ENCODE measurements at places on chromosomes 2 and 18. TPM values are rescaled to one million over a fixed set of nuclear protein-coding genes. Genes with fewer than 3 reads are reported as not detected.
A peak's percentile ranks its signal among the peaks of the same experiment; 100 is the strongest.

GRCh38 chr2:51866361-51866760, 834.4 kb upstream of the NRXN1 start:
- DNase-seq = no peak

- DNase-seq = no peak
These were observed 402.8 kb downstream of the TXNL1 start for GRCh38 chr18:56235481-56236013.

DNA sequence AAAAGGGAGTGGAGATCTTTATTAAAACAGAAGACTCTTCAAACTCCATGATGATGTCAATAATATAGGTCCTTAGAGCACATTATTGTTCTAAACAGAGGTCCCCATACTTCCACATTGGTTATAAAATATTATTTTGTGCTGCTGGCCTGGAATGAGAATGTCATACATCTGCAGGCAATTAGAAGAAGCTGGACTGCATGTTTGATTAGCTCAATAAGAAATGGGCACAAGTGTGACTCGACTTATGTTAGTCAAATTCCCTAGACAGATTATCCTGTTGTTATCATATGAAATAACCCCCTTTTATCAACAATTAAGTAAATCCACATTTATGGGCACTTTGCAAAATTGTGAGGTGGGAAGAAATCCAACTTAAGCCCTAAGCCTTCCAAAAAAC, 8.8 kb downstream of the EFEMP1 start:
- no peak for DNase-seq

DNA sequence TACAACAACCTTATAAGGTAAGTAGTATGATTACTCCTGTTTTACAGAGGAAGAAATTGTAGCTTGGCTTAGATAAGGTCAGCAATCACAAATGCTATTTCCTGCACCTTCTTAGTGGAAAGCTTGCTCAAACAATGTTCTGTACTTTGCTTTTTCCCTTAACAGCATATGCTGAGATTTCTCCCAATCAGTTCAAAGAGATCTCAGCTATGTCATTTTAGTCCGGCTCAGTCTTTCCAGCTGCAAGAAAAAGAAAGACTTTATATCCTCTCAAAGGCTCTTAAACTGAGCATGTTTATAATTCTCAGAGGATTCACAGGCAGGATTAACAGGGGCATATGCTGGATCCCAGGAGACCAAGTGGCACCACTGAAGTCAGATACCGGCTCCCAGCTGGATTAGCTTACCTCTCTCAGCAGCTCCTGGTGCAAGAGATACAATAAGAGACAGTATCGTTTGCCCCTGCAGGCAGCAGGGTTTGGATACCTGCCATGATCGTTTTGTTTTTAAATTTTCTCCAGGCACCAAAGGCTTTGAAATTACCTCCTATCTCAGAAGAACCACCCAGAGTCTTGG, 29.5 kb downstream of the KIAA2012 start:
- DNase-seq = no peak

- DNase-seq = no peak
These were observed 10.9 kb downstream of the TRIP12 start for GRCh38 chr2:229910832-229911412.

GRCh38 chr2:133734716-133735495, 166.6 kb upstream of the NCKAP5 start:
- DNase-seq = no peak

GRCh38 chr18:26655525-26656430, 107.4 kb upstream of the KCTD1 start:
- DNase-seq = peak; percentile 75

DNA sequence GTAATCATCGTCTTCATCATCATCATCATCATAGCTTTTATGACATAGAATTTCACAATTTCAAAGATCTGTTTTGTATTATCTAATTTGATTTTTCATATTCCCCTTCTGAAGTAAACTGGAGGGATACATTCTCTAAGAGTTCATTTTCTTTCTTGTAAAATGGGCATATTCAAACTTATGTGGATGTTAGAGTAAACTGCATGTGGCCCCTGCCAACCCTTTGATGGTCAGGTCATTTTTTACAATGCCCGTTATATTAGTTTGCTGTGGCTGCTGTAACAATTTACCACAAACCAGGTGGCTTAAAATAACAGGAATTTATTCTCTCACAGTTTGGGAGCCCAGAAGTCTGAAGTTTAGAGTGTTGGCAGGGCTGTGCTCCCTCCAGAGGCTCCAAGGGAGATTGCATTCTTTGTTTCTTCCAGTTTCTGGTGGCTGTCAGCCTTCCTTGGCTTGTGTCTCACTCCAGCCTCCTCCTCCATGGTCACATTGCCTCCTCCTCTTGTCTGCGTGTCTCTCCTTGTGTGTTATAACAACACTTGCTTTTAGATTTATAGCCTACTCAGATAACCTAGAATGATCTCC, 127.5 kb upstream of the MMADHC start:
- DNase-seq = no peak

DNA sequence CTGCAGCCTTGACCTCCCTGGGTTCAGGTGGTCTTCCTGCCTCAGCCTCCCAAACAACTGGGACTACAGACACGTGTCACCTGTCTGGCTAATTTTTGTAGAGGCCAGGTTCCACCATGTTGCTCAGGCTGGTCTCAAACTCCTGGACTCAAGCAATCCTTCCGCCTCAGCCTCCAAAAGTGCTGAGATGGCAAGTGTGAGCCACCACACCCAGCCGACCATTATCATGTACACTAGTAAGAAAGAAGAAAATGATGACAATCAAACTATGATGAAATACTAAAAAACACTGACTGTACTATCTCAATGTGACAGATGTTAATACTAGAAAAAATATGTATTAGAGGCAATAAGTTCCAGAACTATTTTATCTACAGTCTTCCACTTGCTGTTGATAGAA, 420.9 kb downstream of the TRIB2 start:
- no peak for DNase-seq

DNA sequence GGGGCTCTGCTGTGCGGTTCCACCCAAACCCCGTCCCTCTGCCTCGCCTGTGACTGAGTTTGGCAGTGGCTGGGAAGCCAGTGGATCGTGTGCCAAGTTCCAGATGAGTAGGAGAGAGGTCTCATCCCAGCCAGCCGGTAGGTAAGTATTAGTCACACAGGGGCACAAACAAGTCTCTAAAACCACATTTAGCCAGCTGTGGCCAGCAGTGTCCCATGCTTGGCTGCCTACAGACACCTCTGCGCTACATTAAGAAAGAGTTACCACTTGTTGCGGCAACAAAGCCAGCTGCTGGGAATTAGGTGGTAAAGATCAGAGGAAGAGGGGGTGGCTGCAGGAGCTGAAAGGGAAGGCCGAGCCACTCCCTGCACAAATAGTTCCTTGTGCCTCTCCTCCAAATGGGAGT, 81.2 kb downstream of the GATA6 start:
- DNase-seq = no peak

DNA sequence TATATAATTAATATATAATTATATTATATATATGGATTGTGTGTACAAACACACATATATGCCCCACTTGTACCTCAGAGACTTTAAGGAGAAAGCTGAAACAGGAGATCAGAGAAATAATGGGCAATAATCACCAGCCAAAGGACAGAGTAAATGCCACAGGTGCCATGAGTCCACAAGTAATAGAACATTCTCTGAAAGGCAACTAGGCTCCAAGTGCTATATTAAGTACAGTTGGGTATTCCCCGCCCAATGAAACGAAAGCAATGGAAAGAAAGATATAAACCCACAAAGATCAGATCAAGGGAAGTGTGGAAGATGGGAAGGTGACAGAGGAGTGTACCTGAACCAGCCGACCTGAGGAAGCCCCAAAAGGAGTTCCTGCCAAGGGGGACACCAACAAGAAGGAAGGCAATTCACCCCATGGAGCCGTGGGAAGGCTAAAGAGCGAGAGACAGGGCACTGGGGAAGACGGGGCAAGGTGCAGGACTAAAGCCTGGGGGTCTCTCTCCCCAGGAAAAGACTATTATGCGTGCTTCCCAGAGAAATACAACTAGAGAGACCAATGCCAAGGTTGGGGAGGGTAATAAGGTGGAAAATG, 19.0 kb downstream of the DYM start:
- DNase-seq = no peak

DNA sequence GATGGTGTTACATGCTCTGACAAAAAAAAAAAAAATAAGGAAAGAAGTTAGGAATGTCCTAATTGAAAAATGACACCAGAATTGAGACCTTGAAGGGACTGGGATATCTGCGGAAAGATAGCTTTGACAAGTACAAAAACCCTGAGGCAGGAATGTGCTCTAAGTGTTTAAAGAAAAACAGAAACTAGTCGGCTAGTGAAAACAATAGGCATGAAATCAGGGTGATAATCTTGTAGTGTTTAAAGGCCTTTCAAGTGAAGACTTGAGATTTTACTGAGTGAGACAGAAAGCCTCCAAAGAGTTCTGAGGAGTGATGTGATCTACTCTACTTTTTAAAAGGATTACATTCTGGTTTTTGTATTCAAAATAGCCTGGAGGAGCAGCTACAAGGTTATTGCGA, 107.4 kb downstream of the COBLL1 start:
- no peak for DNase-seq

DNA sequence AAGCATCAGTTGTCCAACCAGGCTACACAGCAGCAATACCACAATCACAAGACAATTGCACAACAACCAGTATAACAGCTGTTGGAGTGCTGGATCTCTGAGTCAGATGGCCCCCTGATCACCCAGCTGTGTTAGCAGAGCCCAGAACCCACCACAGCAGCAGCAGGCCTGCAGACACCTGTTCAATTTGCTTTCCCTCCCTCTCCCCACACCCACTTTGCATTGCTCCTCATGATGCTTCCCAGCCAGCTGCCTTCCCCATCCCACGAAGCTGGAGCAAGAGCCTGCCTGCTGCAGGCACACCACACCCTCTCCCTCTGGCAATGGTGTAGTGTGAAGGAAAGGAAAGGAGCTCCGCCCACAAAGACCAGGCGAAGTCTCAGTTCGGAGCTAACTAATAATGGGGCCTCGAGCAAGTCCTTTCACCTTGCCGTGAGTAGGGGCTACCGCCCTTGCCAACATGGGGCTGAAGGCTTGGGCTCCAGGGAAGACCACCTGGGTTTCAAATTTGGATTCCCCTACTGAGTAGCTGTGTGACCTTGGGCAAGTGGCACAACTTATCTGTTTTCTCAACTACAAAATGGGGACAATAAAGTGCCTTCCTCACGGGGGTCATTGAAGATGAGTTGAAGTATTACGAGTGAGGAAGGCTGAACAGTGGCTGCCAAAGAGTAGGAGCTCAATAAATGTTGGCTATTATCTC, 19.4 kb upstream of the ZBTB7C start:
- DNase-seq = no peak

- no peak for DNase-seq
These were observed 185.8 kb downstream of the ANKRD44 start for GRCh38 chr2:197124639-197125390.

DNA sequence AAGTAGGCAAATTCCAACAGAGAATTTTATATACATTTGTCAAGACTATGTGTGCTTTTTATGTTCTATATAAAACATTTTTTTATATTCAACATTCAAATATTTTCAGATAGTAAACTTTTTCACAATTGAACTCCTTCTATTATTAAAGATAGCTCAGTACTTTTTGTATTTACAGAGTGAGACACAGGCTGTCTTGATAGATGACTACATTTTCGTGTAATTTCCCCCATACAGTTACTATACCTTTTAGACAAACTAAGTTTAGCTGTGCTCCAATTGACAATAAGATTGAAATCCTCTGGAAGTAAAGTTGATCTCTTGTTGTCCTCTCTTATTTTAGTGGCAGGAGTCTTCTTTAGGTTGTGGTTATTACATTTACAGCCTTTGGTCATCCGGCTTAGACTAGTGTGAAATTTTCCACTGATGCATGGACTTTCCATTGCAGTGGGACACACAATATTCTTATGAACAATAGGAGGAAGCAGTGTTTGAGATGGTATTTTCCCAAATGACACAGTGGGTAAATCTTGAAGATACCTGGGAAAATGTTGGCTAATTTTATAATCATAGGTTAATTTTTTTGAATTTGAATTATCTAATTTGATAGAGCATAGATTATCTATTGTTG, 21.0 kb downstream of the ZSWIM2 start:
- no peak for DNase-seq

DNA sequence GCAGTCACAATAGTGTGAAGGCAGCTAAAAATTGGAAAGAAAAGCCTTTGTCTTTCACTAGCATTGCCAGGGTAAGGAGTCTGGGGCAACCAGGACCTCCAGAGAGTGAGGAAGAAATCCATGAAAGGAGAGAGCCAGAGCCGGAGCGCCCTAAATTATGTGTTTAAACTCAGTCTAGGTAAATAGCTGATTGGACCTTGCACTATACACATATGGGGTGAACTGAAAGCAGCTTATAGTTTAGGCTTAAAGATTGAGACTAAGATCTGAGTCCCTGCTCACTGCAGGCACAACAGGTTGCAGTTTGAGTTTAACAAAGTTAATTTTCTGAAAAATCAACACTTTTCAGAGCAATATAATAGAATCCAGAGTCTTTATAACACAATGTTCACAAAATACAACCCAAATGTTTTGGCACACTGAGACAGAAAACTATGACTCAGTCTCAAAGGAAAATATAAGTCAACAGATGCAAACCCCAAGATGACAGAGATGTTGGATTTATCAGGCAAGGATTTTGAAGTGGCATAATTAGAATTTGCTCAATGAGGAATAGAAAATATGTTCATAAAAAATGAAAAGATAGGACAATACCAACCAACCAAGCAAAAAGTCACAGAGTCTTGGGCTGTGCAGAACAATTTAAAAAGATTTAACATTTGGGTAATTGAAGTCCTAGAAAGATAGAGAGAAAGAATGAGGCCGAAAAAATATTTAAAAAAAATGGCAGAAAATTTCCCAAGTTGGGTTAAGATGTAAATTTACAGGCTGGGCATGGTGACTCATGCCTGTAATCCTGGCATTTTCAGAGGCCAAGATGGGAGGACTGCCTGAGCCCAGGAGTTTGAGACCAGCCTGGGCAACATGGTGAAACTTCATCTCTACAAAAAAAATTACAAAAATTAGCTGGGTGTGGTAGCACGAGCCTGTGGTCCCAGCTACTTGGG, 39.6 kb downstream of the DOK1 start:
- DNase-seq = no peak

- DNase-seq = no peak
These were observed 135.1 kb upstream of the ID2 start for GRCh38 chr2:8546612-8547283.

- DNase-seq = no peak
These were observed 46.3 kb downstream of the CDC42EP3 start for GRCh38 chr2:37625156-37625555.

GRCh38 chr2:239164335-239164871, 236.4 kb downstream of the HDAC4 start:
- DNase-seq = no peak

GRCh38 chr2:176638167-176639015, 369.1 kb downstream of the MTX2 start:
- peak; percentile 84 for DNase-seq

GRCh38 chr18:28584731-28585130, 407.8 kb upstream of the CDH2 start:
- no peak for DNase-seq

Gene ACOXL
- 0.32 TPM for polyA plus RNA-seq

Gene STAT4
- polyA plus RNA-seq = 1.5 TPM

Gene FIGN
- 0.99 TPM for polyA plus RNA-seq

Gene NR4A2
- polyA plus RNA-seq = 1.9 TPM

Gene EHD3
- polyA plus RNA-seq = 3.6 TPM

Gene HOXD13
- not detected for polyA plus RNA-seq

Gene CXCR1
- not detected for polyA plus RNA-seq

Gene FN1
- 373 TPM for polyA plus RNA-seq

Gene REEP1
- 88.7 TPM for polyA plus RNA-seq

Gene SRD5A2
- not detected for polyA plus RNA-seq

Gene SATB2
- polyA plus RNA-seq = 3.4 TPM

Gene NT5DC4
- polyA plus RNA-seq = not detected

Gene IL36A
- polyA plus RNA-seq = not detected
